ENCODE measurements at places on chromosomes 12 and 14.

- no peak for DNase-seq
Observed at GRCh38 chr12:6620137-6620884, 13.1 kb upstream of the CHD4 start.

GRCh38 chr12:122021193-122021821, 377 bp upstream of the BCL7A start:
- DNase-seq, result peak; percentile 22

DNA sequence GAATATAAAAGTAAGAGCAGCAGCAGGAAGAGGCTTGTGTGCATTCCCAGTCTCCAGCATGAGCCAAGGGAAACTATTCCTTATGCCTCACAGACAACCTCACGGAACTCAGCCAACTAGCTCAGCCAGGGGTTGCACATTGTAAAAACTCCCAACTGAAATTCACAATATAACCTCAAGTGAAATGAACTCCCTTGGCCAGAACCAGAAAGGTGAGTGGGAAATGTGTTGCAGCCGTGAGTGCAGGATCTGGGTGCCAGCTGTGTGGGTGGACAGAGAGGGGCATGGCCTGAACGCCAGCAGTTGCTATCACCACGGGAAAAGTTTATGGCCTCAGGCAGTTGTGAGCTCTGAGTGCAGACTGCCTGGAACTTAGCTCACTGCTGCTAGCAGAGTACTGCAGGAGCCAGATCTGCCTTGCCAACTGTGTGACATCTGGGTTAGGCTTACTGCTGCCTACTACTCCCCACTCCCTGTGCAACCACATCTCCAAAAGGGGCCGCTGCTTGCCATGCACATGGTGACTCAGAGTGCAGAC, 2.3 kb upstream of the CLEC1A start:
- peak; percentile 91 for DNase-seq

GRCh38 chr12:115403253-115403652, 719.3 kb upstream of the TBX3 start:
- DNase-seq, result no peak

DNA sequence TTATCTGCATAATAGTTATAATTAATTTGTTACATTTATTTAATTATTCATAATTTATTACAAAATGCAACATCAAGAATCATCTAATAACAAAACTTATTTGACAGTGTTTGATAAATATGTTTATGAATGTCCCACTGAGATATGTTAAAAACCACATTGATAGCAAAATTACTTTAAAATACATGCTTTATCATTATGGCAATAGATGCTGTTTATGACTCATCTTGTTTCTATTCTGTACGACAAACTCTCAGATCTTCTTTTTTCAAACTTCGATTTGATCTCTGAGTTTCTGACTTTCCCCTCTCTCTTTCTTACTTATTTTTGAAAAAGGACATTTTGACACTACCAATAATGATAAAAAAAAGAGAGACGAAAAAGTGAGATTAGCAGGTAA, 56.8 kb upstream of the LRRK2 start:
- no peak for DNase-seq

- DNase-seq, result no peak
Observed at GRCh38 chr12:6947615-6948014, 3.5 kb upstream of the PTPN6 start.

GRCh38 chr12:98719515-98720504, 74.7 kb downstream of the APAF1 start:
- no peak for DNase-seq

GRCh38 chr14:84792722-84793410, 737.1 kb upstream of the FLRT2 start:
- DNase-seq, result no peak

DNA sequence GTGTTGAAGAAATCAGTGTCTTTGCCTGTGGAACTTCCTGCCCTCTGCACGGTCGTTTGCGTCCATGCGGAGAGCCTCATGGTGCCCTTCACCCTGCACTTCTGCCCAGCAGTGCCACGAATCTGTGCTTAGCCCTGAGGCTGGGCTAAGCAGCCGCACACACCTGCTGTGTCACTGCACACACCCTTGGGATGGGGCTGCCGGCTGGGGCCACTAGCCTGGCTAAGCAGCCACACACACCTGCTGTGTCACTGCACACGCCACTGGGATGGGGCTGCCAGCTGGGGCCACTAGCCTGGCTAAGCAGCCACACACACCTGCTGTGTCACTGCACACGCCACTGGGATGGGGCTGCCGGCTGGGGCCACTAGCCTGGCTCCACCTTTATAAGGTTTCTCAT, 188.5 kb downstream of the KIF26A start:
- DNase-seq, result no peak

- DNase-seq, result no peak
Observed at GRCh38 chr12:41213648-41214047, 25.5 kb downstream of the PDZRN4 start.

GRCh38 chr12:88960213-88960878, 380.1 kb upstream of the KITLG start:
- DNase-seq, result peak; percentile 69

Measured in M059J (cell line).